ENCODE measurements at places on chromosomes 12 and 14.

- DNase-seq = no peak
Observed at GRCh38 chr14:73102806-73103497, 33.4 kb upstream of the PSEN1 start.

- peak; percentile 90 for DNase-seq
Observed at GRCh38 chr14:74988131-74988530, 14.6 kb upstream of the EIF2B2 start.

DNA sequence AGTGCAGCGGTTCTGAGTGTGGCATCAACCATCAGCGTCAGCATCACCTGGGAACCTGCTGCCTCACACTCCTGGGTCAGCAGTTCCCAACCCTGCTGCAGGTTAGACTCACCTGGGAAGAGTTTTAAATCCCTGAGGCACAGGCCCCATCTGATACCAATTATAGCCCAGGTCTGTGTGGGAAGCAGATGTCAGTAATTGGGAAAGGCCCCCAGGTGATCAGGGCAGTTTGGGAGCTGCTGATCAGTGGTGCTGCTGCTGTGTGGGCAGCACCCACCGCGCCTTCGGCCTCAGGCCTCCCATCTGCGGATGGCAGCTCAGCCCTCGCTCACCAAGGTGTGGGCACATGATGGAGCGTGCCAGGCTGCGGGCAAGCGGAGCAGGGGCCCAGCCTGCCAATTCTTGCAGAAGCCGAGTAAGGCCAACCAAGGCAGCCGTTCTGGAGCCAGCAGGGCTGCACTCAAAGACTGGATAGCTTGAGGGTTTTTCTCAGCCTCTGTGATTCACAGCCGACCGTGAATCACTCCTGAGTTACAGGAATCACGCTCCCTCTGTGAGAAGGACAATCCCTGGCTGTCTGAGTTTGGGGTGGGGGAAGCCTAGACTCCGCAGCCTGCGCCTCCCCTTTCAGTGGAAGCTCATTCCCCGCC lies 155.6 kb upstream of the SFSWAP start:
- peak; percentile 45 for DNase-seq

DNA sequence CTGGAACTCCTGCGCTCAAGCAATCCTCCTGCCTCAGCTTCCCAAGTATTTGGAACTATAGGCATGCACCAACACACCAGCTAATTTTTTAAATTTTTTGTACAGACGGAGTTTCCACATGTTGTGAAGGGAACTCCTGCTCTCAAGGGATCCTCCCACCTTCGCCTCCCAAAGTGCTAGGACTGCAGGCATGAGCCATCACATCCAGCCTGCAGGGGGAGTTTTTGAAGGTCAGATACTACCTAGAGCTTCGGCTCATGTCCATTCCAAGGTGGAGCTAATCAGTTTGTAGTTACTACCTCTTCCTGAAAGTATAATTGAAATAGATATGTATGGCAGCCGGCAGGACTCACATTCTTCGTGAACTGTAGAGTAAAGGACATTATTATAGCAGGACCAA lies 3.7 kb upstream of the TAS2R19 start:
- no peak for DNase-seq

GRCh38 chr12:32091696-32092095 lies 15.0 kb upstream of the BICD1 start:
- DNase-seq = no peak

DNA sequence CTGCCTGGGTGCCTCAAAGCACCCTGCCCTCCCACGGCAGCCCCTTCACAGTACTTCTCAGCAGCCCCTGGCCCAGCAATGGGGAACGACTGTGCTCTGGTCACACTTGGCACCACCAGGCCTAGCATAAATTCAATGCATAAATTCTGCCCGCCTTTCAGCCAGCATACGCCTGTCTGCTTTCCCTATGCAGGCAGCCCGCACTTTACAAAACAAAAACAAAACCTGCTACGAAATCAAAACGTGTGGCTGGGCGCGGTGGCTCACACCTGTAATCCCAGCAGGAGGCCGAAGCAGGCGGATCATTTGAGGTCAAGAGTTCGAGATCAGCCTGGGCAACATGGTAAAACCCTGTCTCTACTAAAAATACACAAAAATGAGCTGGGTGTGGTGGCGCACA lies 33.5 kb downstream of the SNRNP35 start:
- DNase-seq = no peak

GRCh38 chr12:76391461-76391860 lies 43.2 kb upstream of the BBS10 start:
- peak; percentile 82 for DNase-seq

DNA sequence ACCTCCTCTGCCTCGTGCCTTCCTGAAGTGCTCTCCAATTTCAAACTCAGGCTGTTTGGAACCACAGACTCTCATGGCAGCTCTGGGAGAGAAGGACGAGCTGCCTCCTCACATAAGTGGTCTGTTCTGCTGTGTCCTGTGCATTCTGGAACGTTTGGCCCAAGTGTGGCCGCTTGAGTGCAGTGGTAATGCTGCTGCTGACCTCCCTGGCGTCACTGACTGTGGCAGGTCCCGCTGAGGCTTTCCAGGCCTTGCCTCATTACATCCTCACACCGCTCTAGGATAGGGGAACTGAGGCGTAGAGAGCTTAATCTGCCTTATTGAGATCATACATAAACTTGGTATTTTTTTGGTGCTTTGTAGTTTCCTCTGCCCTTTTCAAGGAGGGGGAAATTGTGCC lies 14.2 kb downstream of the CCDC92 start:
- DNase-seq = no peak

DNA sequence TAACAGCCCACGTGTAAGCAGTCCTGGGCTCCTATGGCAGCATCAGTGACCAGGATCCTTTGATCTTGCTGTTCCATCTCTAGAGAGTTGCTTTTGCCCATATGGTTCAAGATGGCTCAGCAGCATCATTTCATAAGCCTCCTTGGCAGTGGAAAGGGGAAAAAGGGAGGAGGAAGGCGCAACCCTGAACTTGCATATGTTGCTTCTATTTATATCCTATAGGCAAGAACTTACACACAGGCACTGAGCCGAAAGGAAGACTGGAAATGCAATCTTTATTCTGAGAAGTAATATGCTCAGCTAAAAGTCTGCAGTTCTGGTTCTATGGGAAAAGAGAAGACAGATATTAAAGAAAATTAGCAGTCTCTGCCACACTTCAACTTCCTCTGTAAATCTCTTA lies 167.7 kb upstream of the PLXNC1 start:
- no peak for DNase-seq

DNA sequence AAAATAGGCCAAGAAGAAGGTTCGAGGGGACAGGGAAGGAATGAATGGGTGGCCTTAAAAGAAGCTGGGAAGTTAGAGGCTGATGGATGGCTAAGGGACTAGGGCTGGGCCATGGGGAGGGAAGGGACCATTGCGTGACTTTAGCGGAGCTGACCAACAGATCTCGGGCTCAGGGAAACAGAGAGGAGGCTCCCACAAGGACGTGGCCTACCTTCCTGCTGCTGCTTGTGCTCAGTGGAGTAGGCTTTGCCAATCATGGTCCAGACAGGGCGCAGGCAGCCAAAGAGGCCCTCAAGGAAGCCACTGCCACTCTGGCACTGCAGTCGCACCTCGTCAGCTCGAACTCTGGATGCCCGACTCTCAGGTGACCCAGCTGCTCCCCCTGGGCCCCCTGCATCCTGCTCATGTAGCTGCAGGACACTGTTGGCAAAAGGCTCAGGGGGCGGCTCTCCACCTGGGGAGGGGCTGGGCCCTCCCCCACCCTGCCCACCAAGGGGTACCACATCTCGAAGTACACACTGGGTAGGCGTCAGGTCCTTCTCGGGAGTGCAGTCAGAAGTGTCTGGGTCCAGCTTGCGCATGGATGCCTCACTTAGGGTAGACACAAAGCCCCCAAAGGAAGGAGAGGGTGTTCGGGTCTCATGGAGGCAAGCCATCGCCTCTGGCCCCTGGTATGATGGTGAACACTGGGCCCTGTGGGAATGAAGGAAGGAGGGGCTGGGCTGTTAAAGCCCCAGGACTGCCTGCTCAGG lies 12.3 kb downstream of the MAP3K12 start:
- DNase-seq = no peak

DNA sequence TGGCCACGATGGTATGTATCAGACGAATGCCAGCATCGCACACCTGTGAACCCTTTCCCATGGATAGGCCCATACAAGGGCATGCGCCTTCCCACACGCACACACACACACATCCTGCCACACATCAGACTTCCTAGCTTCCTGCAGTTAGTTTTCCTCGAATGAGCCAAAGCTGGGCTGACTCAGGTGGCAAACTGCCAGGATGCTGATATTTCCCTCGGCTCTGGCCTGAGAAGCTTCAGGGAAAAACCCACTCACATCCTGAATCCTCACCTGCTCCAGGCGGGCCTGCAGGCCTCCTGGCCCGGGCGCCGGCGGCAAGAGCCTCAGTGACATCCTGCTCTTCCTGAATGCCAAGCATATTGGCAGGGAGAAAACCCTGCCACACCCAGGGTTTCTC lies 22.4 kb downstream of the CALM1 start:
- DNase-seq = peak; percentile 98

DNA sequence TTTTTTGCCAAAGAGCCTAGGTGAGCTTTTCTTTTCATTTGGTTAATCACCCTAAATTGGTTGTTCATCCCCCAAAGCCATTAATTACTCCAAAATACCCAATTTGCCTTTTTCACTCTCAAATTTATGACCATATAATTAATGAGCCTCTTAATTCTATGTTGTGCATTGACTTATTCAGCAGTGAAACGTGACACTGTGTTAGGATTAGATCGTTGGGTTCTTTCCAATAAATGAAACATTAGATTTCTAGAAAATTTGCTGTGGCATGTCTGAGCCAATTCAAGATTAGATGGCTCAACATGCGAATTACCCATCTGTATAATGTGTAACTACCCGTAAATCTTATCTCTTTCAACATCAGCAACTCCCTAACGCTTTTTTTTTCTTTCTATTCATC lies 273.4 kb downstream of the BMP4 start:
- peak; percentile 11 for DNase-seq

GRCh38 chr14:98368221-98368620 lies 903.8 kb downstream of the BCL11B start:
- DNase-seq = peak; percentile 20

DNA sequence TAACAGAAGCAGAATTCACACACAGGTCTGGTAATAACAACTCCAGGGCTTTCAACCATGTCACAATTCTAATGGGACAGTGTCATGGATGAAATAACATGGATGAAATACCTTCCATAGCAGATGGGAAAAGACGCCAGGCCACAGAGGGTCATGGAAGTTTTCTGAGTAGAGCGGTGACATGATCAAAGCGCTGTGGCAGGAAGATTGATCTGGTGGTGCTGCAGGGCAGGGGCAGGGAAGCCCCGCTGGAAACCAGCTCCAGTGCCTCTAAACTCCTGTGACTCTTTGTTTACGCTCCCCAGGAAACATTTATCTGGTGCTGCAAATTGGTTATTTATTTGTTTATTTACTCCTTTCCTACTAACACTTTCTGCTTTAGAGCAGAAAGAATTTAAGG lies 108.3 kb upstream of the HMGA2 start:
- no peak for DNase-seq

GRCh38 chr14:49058511-49058910 lies 527.7 kb downstream of the RPS29 start:
- no peak for DNase-seq

- DNase-seq = no peak
Observed at GRCh38 chr12:17137396-17137795, 531.4 kb upstream of the LMO3 start.

DNA sequence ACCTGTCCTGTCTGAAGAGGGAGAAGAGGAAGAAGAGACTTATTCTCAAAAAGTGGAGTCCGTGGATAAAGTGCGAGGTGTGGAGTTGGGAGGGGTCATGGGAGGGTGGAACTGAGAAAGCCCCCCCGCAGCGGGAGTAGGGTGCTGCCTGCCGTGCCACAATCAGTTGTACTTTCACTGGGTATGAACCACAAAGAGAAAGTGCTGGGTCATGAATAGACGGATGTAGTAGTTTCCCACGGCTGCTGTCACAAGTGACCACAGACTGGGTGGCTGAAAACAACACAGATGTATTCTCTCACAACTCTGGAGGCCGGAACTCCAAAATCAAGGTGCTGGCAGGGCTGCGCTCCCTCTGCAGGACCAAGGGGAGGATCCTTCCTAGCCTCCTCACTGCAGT lies 5.5 kb downstream of the DNAH10 start:
- no peak for DNase-seq

DNA sequence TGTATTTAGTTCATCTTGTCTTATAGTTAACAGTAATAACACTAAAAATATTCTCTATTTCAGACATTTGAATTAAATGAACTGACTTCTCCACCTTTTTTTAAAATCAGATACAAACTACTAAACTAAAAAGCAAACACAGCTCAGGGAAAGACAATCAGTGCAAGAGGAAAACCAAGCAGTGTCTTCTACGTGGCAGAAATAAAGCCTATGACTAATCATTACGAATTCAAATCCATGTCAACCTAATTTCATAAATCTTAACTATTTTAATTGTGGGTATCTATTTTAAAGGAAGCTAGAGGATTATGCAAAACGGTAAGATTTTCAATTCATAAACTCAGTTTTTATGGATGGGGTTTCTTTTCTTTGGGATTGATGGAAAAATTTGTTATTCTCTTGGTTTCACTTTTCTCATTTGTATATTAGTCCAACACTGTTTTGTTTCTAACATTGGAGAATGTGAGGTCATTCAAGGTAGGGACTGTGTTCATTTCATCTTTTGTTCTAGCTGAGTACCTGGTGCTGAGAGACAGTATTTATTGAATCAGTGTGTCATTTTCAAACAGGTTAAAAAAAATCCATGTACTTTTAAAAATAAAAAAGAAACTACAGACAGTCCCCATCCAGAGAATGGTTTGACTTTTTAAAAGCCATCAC lies 12.8 kb upstream of the PALS1 start:
- DNase-seq = peak; percentile 30

DNA sequence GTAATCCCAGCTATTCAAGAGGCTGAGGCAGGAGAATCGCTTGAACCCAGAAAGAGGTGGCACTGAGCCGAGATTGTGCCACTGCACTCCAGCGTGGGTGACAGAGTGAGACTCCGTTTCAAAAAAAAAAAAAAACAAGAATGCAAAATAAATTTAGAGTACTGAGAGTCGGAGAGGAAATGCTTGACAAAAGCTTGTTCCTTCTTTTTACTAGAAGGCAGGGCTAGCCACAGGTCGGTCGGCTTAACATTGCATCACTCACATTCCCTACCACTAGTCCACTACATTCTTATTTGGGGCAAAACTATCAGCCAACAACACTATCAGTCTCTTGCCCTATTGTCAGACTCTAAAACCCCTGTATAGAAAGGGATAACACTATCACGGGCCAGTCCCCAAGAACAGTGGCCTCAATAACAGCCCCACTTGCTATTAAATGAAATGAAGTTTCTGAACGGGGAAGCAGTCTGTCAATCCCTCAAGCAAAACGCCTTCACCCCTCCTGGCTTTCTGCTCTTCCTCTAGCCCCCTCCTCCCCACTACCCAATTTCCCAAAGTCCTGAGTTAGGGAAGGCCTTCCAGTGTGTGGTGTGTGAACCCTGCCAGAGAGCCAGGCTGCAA lies 1.0 kb downstream of the RNF41 start:
- peak; percentile 36 for DNase-seq

DNA sequence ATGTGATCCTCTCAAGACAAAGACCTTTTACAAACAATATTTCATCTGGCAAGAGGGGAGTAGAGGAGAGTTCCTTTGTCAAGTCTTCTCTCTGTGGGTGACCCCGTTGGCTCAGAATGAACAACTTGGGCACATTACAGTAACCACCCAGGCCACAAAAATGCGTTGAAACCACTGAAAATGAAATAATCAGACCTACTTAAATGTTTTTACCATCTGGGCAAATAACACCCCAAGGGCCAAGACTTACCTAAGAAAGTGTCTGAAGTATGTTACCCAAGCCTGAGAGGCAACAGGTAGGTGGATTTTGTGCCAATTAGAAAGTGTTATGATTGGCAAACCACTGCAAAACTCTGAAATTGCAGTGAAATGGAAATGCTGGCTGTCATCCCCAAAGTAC lies 1.3 kb downstream of the TC2N start:
- peak; percentile 53 for DNase-seq

GRCh38 chr12:3355378-3355900 lies 135.6 kb upstream of the PRMT8 start:
- DNase-seq = no peak

Data from mammary epithelial cell (primary cell).